ENCODE measurements at places on chromosomes 13 and 19.

DNA sequence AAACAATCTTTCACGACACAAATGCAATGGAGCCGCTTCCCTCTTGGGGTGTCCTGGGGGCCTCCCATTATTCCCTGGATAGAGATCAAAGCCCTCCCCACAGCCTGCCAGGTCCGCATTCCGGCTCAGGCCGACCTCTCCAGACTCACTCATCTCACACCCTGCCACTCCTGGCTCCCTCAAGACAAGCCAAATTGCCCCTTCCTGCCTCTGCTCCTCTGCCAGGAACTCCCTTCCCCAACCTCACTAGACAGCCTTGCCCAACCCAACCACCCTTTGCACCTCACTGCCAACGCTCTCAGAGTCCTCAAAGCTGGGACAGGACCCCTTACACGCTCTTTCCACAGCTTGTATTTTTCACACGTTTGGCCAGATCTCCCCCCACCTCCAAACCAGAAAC is 1.5 kb downstream of the ABHD17A start:
- no peak for DNase-seq

- no peak for DNase-seq
These were observed 49.9 kb downstream of the KCTD12 start for GRCh38 chr13:76836311-76836710.

DNA sequence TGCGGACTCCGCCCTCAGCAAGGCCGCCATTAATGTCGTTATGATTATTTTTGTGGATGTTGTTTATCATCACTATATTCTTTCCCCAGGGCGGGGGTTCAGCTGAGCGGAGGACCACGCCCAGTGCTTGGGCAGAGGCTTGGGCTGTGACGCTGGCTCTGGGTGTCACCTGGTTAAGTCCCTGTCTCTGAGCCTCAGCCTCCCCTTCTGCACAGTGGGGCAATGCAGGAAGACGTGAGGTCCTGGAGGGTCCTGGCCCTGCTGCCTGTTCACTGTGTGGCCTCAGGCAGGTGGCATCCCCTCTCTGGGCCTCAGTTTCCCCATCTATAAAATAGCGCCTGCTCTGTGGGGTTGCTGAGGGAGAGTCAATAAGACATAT is 32.5 kb downstream of the NFIC start:
- DNase-seq, result no peak

DNA sequence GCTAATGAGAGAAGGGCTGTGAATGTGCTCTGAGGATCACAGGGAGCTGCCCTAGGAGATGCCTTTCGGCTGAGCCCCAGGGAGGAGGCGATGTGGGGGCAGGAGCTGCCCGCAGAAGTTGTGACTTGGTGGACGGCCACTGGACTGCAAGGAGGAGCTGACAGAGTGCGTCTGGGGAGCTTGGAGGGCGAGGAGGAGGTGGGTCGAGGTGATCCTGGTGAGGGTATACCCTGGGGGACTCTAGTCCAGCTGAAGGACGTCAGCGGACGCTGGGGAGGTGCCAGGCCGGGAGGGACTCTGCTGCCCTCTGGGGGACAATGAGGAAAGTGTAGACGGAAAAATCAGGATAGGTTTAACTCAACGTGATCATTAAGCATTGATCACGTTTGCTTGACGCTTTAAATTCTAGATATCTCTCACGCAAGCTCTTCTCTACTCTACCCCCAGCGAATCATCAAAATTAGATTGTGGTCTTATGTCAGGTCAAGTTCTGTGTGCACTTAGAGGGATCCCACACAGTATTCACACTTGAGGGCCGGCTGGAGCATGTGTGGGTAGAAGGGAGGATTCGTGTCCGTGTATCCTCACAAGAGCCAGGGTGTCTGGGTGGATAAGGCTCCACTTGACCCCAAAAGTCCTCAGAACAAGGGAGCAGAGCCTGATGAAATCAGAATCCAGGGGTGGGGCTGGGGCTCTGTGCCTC is 3.3 kb upstream of the CEACAM7 start:
- DNase-seq, result no peak

DNA sequence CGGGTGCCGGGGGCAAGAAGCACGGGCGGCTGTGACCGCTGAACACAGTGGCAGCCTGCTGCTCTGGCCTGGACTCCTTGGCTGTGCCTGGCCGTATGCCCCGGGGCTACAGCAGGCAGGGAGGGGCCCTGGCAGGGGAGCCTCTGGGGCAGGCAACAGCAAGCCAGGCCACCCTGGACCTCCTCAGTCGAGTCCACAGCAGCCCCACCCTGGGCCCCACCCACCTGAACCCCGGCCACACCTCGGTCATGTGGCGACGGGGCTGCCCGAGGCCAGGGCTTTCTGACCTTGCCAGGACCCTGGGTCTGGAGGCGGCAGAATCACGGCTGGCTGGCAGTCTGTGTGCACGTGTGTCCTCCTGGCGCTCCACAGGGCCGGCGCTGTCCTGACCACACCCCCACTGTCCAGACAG is 8.7 kb downstream of the CILP2 start:
- DNase-seq, result no peak

DNA sequence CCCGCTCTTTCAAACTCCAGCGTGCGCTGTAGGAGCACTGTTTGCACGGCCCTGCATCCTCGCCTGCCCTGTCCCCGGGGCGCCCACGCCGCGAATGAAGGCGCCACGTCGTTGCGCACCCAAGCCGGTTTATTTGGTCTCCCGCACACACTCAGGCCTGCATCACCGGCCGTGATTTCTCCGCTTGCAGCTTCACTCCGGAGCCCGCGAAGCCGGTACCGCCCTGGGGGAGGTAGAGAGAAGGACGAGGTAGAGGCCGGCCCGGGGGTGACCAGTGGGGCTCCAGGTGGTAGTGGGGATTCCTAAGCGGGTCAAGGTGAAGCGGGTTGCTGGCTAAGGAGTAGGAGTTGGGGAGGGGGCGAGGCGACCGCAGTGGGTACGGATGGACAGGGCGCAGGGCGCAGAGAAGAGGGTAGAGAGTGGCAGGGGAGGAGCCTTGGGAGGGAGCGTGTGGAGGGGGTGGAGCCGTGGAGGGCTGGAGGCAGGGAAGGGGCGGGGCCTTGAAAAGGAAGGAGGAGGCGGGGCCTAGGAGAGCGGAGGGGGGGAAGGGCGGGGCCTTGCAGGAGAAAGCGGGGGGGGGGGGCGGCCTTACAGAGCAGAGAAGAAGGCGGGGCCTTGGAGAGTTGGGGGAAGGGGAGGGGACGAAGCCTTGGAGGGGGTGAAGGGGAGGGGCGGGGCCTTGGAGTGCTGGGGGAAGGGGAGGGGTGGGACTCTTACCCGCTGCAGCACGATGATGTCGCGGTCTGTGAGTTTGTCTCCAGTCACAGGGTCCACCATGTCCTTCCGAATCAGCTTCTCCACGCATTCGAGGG is 24.6 kb downstream of the NOSIP start:
- peak; percentile 6 for DNase-seq

DNA sequence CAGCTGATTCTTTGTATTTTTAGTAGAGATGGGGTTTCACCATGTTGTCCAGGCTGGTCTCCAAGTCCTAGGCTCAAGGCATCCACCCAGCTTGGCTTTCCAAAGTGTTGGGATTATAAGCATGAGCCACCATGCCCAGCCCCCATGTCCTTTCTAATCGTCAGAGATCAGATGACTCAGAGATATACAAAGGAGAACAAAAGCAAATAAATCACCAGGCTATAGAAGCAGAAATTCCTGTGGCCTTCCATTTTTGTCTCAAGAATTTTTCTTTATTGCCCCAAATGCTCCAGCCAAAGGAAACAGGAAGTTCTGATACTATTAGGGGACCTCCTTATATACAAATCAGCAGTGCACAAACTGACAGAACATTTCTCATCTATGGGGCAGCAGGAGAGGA is 207.8 kb downstream of the RFC3 start:
- no peak for DNase-seq

DNA sequence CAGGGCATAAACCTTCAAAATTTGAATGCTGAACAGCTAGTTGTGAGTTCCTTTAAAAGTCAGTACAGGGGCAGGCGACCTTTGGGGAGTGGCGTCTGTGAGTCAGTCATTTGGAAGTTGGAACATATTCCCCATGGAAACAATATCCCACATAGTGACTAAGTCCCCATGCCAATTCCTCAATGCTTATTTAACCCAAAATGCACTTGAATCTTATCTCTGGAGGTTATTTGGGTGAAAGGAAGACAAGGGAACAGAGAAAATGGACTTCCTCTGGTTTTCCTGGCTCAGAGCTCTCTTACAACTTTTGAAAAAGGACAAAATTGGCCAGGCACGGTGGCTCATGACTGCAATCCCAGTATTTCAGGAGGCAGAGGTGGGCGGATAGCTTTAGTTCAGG is 479.2 kb upstream of the NBEA start:
- DNase-seq, result no peak

DNA sequence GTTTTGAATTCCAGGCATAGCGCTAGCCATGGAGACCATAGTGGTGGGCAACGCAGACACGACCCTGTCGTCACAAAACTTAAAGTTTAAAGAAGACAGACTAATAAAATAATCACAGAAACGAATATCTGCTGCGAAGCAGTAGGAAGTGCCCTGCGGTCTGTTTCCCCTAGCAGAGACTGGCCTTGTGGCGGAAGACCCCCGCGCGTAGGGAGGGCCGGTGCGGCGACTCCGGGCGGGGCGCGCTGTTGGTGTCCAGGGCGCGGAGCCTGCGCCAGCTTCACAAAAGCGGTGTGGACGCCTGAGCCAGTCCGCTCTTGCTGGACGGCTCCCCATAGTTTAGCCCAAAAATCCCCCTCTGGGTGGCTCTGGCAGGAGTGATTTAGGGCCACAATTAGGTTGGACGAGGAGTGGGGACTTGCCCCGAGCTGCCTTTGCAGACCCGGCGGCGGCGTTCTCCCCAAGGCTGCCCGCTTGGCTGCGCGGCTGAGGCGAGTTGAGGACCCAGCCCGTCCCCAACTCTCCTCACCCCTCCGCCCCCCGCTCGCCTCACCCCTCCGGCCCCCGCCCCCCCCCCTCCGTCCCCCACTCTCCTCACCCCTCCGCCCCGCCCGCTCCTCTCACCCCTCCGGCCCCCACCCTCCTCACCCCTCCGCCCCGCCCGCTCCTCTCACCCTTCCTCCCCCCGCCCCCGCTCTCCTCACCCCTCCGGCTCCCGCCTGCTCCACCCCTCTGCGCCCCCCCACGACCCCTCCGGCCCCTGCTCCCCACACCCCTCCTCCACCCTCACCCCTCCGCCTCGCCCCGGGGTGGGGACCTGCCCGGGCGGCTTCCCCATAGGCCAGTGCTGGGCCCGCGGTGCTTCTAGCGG is 14.2 kb upstream of the LATS2 start:
- DNase-seq, result no peak

DNA sequence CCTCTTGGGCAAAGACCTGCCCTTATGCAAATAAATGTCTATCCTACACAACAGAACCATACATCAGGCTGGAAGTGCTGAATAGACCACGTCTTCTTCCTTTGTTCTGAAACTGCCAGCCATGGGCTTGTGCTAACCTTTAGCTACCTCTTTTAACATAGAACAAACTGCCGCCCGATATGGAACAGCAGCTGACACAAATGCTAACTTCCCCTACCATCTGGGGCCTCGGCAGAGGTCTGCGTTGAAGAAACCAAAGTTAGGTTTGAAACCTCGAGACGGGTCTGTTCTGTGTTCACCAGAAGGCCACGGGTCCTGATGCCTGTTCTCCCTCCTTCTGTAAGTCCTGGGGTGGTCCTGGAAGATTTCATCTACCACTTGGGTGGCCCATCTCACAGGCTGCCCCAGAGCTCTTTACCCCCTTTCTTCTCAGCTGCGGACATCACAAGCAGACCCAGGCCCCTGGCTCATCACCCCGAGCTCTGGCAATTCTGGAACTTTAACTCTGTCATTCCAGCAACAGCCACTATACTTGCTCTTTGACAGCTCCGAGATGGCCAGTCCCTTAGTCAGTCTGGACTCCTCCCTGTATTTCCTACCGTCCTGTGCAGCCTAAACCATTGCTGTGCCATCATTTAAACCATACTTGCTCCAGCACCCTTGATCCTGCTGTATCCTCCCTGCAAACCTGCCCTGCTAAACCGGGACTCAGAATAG is 146.7 kb downstream of the USP12 start:
- no peak for DNase-seq

DNA sequence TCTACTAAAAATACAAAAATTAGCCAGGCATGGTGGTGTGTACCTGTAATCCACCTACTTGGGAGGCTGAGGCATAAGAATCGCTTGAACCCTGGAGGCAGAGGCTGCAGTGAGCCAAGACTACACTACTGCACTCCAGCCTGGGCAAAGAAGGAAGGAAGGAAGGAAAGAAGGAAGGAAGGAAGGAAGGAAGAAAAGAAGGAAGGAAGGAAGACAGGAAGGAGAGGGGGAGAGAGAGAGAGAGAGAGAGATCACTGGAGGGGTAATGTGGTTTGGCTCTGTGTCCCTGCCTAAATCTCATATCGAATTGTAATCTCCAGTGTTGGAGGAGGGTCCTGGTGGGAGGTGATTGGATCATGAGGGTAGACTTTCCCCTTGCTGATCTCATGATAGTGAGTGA is 165.5 kb downstream of the KCTD15 start:
- no peak for DNase-seq

DNA sequence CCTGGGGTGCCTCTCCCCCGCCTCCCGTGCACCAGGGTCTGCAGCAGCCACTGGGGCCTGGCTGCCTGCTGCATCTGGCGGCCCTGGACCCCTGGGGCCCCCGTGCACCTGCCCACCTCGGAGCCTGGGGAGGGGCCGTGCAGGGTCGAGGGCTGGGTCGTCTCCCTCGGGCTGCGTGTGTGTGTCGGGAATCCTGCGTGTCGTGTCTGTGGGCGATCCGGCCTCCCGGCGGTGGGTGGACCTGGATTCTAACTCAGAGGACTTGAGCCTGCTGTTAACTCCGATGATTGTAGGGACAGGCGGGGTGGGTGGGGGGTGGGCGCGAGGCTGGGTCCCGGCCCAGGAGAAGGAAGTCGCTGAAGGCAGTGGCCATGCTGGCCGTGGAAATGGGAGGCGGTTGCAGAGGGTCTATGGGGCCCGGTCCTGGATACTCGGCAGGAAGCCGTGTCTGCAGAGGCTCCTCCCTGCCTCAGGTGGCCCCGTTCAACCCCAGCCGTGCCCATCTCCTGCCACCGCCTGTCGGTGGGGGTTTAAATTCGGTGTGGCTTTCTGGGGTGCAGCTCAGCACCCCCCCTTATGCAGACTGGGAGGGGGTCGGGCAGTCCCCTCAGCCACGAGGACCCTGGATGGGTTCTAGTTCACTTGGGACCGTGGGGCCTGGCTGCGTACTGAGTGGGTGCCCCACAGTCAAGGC is 9.4 kb upstream of the WDR18 start:
- DNase-seq, result no peak

GRCh38 chr13:43516401-43516833 is 270.4 kb downstream of the ENOX1 start:
- no peak for DNase-seq

DNA sequence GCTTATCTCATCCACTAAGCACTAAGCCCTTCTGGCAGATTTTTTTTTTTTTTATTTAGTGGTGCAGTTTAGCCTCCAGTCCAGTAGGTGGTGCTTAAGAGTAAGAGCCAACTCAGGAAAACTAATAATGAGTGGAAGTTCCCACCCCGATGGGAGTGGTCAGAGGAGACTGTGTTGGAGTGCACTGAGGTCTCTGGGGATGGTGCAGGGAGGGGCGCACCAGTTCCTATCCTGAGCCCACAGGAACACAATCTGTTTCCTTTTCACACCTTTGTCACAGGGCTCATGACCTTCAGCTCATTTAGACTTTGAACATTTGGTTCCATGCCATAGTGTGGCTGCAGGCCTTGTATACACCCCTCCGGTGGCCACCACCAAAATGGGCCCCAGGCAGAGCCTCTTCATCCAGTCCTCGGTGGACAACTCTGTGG is 367.4 kb downstream of the SPRY2 start:
- DNase-seq, result no peak

- no peak for DNase-seq
These were observed 1.7 kb downstream of the TBXA2R start for GRCh38 chr19:3604987-3605343.

GRCh38 chr13:38590796-38591507 is 95.9 kb upstream of the FREM2 start:
- DNase-seq, result peak; percentile 52

GRCh38 chr19:56654151-56654550 is 11.2 kb downstream of the SMIM17 start:
- no peak for DNase-seq

Data from COR-L47 (cell line).